ENCODE measurements at places on chromosomes 6 and 20.
A peak's percentile ranks its signal among the peaks of the same experiment; 100 is the strongest.

DNA sequence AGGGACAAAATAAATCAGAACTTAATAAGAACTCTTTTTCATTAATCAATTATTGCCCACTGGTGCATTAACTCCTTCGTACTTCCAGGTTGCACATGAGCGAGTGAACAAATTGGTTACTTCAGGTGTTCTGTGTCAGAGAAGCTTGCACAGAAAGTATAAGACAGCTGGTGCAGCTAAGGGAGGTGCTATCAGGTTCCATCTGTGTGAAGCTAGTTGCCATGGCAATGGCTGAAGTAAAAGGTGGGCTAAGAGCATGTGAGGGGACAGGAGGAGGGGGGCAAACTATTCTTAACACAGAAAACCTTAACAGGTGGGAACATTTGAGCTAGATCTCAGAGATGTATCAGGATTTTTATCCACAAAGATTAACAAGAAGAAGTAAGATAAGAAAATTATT lies 81.6 kb downstream of the MANEA start:
- DNase-seq = peak; percentile 95

- DNase-seq = no peak
Observed at GRCh38 chr6:157885876-157886275, 62.8 kb downstream of the SNX9 start.

- DNase-seq = peak; percentile 66
Observed at GRCh38 chr6:146700078-146700686, 101.4 kb downstream of the ADGB start.

- no peak for DNase-seq
Observed at GRCh38 chr6:52552278-52552643, 24.6 kb downstream of the TRAM2 start.

DNA sequence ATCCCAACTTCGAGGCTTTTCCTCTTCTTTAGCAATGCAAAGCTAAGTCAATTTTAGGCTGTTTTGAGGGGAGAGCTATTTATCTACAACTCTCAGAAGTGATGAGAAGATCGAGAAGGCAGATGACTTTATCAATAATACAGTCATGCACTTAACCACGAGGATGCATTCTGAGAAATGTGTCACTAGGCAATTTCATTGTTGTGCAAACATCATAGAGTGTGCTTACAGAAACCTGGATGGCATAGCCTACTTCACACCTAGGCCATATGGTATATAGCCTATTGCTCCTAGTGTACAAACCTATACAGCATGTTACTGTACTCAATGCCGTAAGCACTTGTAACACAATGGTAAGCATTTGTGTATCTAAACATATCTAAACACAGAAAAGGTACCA lies 66.6 kb downstream of the PRND start:
- no peak for DNase-seq
